ENCODE measurements at places on chromosomes 7 and 10.

GRCh38 chr7:91957823-91958222, 17.2 kb downstream of the AKAP9 start:
- DNase-seq: no peak

- no peak for DNase-seq
Observed at GRCh38 chr10:667602-668143, 21.8 kb downstream of the DIP2C start.

DNA sequence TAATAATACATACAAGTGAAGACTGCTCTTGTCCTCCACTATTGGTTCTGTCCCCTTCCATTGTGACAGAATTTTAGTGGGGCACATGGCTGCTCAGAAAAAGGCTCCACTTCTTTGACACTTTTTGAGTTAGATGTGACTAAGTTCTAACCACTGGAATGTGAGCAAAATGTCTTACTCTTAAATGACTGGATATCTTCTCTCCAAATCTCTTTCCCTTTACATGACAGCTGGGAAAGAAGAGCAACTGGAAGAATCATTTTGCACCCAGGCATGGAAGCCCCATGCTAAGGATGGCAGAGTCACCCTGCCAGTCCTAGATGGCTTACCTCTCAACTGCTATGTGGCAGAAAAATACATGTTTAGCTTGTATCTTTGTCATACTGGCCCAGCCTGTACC, 97.7 kb downstream of the CACNA2D1 start:
- no peak for DNase-seq

DNA sequence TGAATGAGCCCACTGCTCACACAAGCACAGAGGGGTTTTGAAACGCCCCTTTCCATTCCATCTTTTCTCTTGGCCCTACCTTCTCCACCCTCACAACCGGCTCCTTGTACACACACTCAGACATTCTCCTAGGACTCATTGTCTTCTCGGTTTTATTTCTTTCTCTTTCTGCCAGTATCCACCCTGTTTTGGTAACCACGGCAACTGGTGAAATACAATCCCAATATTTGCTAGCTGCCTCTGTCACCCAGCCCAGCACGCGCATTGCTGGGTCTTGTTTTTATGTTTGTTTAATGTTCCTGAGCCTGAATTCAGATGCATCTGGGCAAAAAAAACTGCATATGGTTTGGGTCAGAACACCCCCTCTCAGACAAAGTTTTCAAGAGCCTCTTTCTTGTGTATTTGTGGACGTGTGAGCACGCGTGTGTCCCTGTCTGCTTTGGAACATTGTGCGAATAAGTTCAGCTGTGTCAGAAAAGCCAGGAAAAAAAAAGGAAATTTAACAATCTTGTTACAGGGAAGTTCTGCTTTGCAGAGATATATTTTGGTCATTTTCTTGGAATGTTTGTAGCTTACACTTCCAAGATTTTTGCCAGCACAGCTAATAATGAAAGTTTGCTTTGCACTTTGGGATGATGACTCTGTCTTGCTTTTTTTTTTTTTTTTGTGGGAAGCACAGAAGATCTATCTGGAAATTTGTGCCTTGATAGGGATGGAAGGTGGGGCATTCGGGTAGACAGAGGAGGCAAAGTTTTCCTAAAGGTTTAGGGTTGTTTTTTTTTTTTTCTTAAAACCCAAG, 225.9 kb downstream of the TRIL start:
- no peak for DNase-seq

DNA sequence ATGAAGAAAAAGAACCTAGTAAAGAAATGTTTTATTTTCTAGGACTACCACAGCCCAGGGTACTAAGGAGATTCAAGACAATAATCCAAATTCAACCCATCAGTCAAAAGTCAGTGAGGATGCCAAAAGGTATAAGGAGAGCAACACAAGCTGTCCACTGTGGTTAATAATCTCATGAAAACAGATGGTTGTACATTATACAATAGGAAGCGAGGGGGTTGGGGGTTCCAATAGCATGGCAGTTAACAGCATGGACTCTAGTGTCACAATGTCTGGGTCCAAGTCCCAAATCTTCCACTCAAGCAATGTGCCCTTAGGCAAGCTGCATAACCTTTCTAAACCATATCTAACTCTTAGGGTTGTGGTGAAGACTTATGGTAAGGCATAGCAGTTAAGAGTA, 35.1 kb downstream of the BRAF start:
- no peak for DNase-seq
